Lower leg skin (tissue), 4 donors: ENCODE measurements at places on chromosomes 13 and 19.

DNA sequence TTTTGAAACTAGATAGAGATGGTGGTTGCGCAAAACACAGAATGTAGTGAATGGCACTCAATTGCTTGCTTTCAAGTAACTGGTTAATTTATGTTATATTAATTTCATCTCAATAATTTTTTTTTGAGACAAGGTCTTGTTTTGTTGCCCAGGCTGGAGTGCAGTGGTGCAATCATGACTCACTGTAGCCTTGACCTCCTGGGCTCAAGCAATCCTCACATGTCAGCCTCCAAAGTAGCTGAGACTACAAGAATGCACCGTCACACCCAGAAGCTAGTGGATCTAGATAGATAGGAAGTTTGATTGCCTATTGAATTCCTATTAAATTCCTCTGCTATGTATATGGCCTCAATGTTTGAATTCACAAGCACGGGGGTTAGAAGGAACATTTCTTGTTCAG is 26.4 kb upstream of the ADGRE2 start:
- no peak for DNase-seq

GRCh38 chr19:48799358-48800300 is 11.2 kb downstream of the BCAT2 start:
- DNase-seq, result no peak

- DNase-seq, result peak; percentile 73
These were observed 17.9 kb upstream of the ZDHHC20 start for GRCh38 chr13:21476893-21477472.

- no peak for DNase-seq
These were observed 9.1 kb downstream of the AP2S1 start for GRCh38 chr19:46841458-46842083.

DNA sequence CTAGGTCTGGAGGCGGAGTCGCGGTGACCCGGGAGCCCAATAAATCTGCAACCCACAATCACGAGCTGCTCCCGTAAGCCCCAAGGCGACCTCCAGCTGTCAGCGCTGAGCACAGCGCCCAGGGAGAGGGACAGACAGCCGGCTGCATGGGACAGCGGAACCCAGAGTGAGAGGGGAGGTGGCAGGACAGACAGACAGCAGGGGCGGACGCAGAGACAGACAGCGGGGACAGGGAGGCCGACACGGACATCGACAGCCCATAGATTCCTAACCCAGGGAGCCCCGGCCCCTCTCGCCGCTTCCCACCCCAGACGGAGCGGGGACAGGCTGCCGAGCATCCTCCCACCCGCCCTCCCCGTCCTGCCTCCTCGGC is at the start of gene SLC5A5:
Gene SLC5A5 (plus strand): TSS at position 68 of the 373 bp plus-strand sequence. CDS start 375 bp downstream, outside the sequence.
- no peak for DNase-seq

DNA sequence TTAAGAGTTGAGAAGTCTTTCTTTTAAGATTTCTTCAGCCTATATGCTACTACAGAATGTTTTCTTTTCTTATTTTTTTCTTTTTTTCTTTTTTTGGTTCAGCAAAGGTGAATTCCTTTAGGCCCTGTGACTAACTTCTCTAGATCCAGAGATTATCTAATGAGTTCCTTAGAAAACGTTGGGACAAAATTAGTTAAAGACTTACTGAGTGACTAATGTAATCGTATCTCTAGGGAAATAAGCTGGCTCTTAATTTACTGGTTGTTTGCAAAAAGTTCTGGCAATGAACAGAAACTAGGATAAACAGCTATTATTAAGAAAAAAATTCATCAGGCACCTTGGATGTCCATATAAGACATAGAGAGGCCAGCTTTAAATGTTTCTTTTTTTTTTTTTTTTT is 30.7 kb upstream of the CSNK1A1L start:
- DNase-seq, result no peak

DNA sequence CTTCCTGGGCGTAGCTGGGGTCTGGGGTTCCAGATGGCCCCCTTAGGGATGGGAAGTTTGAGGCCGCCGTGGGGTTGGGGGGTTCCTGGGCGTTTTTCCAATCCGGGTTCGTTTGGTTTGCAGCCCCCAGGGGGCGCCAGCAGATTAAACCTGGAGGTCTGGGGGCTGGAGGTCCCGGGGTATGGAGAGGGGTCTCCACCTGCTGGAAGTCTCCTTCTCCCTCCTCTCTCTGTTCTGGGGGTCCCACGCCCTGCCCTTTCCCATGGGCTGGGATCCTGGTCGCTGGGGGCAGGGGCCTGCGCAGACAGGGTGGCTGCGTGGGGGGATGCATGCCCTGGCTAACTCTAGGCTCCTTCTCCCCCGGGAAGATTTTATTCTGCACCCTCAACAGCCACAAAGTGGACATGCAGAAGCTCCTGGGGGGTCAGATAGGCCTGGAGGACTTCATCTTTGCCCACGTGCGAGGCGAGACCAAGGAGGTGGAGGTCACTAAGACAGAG is 899 bp downstream of the GIPC3 start:
- DNase-seq, result no peak

DNA sequence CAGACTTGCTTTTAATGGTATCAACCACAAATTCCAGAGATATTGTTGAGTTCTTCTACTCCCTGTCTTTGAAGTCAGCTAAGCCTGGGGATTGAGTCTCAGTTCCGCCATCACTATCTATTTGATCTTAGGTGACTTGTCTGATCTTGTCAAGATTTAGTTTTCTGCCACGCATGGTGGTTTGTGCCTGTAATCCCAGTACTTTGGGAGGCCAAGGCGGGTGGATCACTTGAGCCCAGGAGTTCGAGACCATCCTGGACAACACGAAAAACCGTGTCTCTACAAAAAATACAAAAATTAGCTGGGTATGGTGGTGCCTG is 376.9 kb downstream of the FGF9 start:
- no peak for DNase-seq

DNA sequence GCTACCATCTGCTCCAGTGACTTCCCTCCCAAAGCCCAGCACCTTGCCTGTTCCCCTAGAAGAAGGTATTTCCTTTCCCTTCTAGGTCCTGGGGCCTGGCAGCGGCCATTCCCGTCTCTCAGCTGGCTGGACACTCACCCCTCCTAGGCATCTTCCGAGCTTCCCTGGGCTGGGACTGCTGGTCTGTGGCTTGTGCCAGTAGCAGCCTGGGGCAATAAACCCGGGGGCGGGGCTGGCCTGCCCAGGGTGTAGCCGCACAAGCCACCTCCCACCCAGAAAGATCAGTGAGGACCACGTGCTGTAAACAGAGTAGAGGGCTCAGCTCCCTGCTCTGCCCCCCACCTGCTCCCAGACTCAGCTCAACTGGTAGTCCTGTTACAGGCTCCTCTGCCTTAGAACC is 15.0 kb downstream of the LIPE start:
- no peak for DNase-seq

DNA sequence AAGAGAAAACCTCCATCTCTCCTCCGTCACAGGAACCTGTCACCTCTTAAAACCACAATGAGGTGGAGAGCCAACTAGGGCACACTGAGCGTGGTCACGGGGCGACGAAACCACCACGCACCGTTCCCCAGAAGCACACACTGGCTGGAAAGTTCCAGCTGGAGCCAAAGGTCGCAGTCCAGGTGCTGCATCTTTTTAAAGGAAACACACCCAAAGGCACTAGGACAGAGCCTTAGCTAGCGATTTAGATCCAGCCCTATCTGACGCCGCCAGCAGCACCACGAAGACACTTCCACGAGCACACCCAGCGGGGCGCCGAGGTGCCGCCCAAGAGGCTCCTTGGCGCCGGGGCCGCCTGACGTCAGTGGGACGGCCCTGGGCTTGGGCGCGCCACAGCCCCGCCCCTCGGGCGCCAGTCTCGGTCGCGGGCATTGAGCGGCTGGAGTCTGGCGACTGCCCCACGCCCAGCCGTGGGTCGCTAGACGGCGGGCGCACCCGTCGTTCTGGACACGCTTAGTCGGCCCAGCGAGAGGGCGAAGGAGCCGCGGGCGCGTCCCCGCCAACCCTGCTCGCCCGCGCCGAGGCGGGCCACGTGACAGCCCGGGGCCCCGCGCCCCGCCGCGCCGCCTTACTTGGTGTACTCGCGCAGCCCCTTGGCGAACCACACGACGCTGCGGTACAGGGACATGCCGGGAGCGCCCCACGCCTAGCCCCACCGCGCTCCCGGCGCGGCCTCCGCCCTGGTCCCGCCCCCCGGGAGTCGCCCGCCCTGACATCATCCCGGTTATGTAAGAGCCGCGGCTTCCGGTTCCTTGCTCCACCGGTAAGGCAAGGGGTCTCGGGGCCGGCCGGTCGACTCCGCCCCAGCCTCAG is at the start of gene DHRS12:
Gene DHRS12 (minus strand): TSS at position 742 of the 873 bp plus-strand sequence. CDS start 4,504 bp downstream, outside the sequence.
- DNase-seq, result peak; percentile 98

DNA sequence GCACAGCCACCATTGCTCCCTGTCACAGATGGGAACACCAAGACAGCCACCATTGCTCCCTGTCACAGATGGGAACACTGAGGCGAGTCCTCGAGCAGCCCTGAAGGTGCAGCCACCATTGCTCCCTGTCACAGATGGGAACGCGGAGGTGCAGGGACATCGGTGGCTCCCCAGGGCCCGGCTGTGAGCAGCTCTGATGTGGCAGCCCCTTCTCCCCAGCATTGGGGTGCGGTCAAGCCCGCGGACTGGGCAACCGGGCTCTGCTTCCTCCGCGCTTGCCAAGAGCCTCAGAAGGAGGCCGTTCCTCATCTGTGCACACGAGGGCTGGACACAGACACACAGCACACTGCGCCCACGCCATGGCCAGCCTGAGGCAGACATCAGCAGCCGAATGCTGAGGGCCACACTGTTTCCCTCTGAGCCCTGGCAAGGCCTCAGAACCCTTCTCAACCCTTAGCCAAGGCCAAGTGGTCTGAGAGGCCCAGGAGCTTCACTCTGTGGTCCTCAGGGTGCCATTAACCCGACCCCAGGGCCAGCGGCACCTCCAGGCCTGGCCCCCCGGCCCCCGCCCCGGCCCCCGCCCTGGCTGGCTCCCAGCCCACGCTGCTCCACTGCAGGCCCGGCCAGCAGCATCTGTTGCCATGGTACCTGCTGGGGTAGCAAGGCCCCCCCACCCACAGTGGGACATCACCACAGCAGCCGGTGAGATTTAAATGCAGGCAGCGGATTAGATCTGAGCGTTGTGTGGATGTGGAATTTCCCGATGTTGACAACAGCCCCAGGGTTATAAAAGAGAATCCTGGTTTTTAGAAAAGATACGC is 18.4 kb downstream of the C2CD4C start:
- DNase-seq, result no peak

DNA sequence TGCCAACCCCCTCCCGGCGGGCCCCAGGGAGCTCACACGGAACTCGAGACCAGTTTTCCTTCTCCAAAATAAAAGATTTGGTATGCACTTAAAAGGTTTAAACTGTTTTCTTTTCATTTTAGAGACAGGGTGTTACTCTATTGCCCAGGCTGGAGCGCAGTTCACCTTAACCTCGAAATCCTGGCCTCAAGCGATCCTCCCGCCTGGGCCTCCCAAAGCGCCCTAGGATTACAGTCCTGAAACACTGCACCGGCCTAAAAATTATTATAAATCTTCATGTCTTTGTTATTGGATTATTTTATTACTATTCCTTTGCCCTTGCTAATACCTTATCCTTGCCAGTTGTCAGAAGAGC is 553 bp upstream of the SLC7A1 start:
- DNase-seq, result no peak

DNA sequence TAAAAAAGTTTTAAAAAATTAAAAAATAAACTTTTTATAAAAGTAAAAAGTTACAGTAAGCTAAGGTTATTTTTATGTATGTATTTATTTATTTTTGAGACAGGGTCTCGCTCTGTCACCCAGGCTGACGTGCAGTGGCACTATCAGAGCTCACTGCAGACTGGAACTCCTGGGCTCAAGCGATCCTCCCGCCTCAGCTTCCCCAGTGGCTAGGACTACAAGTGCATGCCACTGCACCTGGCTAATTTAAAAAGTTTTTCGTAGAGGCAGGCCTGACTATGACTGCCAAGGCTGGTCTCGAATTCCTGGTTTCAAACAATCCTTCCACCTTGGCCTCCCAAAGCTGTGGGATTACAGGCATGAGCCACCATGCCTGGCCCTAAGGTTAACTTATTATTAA is 64.1 kb downstream of the CDADC1 start:
- peak; percentile 50 for DNase-seq

DNA sequence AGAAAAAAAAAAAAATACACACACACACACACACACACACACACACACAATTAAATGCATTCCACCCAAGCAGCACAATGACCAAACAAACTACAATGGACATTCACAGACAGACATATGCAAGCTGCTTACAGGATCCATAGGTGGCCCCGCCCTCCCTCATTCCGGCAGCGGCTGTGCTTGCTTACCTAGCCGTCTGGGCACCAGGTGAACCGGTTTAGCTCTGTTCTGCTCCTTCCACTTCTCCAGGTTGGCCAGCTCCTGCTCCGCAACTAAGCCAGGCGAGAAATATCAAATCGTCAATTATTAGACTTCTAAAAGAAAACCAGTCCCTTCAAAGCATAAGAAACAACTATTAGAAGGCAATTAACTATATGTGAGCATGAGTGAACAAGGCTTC is 23.1 kb downstream of the EPSTI1 start:
- no peak for DNase-seq

DNA sequence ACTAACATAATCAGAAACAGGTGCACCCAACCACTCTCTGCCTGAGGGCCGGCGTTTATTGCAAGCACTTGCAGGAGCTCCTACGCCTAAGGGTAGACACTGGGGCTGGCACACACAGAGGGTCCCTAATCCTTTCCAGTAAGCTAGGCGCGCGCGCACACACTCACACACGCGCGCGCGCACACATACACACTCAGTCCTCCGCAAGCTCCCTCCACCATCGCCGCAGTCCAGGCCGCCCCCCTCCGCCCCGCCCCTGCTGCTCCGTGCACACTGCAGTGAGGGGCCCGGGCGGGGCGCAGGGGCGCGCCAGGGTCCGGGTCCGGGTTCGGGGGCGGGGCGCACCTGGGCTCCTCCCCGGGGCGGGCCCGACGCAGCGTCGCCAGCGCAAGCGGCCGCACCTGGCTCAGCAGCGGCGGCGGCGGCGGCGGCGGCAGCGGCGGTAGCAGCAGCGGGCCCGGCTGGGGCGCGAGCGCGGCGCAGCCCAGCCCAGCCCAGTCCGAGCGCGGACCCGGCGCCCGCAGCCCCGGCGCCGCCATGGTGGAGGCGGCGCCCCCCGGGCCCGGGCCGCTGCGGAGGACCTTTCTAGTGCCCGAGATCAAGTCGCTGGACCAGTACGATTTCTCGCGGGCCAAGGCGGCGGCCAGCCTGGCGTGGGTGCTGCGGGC is at the start of gene CAMSAP3:
Gene CAMSAP3 (plus strand): TSS at position 398 of the 668 bp plus-strand sequence. CDS start 140 bp downstream, at position 538.
- no peak for DNase-seq

- DNase-seq, result no peak
These were observed 3.6 kb upstream of the ADAMTSL5 start for GRCh38 chr19:1516395-1516753.

- no peak for DNase-seq
These were observed 822 bp upstream of the ZBTB7A start for GRCh38 chr19:4067396-4068046.

DNA sequence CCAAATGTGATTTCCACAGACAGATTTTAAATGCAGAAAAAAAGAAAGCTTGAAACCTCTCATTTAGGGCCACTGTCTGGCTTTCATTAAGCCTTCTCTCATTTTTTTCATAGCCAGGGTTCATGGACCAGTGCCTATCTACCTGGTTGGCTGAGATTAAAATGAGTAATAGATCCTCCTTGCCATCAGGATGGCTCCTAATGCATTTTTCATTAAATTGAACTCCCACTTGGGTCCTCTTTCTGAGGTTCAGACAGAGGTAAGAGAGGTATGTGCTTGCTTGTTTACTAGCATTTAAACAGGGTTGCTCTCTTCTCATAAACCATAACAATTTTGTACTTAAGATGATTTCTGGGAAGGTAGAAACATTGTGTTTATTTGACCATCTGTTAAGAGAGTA is 473.0 kb downstream of the TBC1D4 start:
- no peak for DNase-seq

GRCh38 chr19:48478339-48479256 is 9.4 kb downstream of the CYTH2 start:
- DNase-seq, result no peak

GRCh38 chr13:79686441-79686840 is 205.5 kb downstream of the NDFIP2 start:
- DNase-seq, result no peak
